SIG-M5 (cell line): ENCODE measurements at places on chromosomes 5 and 9.

DNA sequence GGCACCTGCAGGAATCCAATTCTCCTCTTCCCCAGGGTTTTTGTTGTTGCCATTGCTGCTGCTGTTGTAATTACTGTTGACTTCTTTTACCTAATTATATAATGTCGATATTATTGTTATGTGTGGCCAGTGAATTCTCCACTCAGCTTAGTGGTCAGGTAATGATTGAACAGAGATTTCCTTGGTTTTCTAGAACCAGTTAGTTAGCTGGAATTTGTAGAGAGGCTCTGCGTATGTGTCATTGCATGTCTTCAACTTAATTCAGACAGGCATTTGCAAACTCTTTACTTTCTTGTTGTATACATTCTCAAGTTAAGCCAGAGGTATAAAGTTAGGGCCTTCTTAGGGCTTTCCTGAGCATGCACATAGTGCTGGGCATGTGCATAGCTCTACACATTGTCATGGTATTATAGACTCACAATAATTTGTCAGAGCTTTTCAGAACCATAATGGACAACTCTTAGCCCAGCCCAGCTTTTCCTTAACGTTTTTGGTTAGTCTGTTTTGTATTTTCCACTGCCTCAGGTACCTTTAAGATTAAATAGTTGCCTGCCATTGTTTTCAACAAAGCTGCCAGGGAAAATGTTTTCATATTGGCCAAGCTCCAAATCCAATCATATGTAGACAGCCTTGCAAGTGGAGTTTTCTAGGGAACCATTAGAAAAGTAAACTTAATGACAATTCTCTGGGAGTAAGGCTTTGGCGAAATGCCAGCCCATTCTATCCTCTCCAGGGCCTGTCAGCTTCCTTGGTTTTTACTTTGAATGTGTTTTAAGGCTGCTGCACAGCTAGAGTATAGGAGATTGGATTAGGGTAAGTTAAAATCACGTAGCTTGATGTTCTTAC, 68.1 kb downstream of the UBE2R2 start:
- DNase-seq, result no peak

DNA sequence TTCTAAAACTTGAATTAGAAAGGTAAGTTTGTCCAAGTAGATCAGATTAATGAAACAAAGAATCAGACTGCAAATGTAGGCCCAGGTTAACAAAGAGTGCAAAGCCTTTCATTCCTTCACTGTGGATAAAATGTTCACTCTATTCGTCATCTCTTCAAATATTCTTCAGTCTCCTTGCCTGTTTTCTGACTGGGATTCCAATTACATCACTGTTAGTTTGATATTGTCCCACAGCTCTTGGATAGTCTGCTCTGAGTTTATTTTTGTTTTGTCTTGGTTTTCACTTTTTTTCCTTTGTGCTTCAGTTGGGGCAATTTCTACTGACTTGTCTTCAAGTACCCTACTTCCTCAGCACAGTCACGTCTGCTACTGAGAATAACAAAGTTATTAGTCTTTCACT, 38.5 kb upstream of the GZMA start:
- DNase-seq, result no peak

- no peak for DNase-seq
Observed at GRCh38 chr5:138716456-138716924, 36.7 kb upstream of the CTNNA1 start.

GRCh38 chr5:150619359-150620230, 20.9 kb upstream of the SYNPO start:
- no peak for DNase-seq

DNA sequence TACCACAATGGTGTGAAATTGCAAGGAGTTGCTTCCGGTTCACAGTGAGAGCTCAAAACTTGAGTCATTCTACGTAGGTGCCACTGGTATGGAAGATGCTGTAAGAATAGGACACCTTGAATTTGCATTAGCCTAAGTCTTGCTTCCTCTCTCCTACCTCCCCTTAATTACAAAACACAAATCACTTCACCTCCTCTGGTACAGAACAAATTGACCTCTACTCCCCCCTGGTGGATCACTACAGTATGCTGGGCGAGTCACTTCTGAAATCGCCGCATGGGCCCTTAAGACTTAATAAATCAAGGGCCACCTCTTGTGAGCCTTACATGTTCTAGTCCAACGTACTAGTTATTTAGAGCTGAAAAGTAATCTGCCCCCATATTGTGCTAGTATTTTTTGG, 145.3 kb upstream of the SMARCA2 start:
- DNase-seq, result no peak

GRCh38 chr5:157252711-157253465, 13.0 kb upstream of the CYFIP2 start:
- no peak for DNase-seq

DNA sequence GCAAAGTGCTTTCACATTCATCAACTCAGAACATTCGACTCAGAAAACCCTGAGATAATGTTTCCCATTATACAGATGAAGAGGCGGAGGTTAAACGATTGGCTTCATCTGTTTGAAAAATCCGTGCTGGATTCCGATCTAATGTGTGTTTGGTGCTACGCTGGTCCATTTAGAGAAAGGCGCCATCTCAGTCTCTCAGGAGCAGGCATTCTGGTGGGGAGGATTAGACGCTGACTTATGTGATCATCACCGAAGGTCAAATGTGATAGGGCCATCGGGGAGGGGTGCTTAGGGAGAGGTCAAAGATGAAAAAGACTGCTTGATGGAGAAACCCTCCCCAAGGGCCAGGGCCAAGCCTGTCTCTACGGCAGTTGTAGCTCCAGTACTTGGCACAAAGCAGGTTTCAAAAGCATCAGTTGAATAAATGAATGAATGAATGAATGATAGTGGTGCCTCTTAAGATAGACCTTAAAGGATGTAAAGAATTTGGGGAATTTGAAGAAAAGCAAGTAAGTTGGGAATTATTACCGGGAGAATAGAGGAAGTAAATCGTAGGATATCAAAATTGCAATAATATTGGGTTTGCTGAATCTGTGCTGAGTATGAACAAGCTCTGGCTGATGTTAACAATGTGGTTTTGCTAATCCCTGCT, 160.6 kb upstream of the SHB start:
- DNase-seq, result no peak
